ENCODE measurements at places on chromosomes 5 and 9.
A peak's percentile ranks its signal among the peaks of the same experiment; 100 is the strongest.

- no peak for ATAC-seq
Observed at GRCh38 chr9:85040821-85041465, 371.4 kb downstream of the NTRK2 start.

DNA sequence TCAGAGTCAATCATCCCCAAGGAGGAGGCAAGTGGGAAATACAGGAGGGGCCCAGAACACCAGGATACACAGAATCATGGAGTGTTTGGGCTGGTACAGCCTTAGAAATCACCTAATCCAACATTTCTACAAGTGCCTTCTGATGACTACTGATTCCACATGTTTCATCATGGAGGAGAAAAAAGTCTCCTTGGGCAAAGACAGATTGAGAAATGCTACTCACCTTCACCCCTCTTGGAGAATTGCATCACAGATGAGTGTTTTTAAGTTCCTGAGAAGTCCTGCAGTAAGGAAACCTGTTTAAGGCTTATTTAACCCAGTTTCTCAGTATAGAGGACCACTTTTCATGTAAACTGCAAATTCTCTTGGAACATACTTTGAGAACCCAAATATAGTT is 2.2 kb upstream of the SLIT3 start:
- no peak for ATAC-seq

DNA sequence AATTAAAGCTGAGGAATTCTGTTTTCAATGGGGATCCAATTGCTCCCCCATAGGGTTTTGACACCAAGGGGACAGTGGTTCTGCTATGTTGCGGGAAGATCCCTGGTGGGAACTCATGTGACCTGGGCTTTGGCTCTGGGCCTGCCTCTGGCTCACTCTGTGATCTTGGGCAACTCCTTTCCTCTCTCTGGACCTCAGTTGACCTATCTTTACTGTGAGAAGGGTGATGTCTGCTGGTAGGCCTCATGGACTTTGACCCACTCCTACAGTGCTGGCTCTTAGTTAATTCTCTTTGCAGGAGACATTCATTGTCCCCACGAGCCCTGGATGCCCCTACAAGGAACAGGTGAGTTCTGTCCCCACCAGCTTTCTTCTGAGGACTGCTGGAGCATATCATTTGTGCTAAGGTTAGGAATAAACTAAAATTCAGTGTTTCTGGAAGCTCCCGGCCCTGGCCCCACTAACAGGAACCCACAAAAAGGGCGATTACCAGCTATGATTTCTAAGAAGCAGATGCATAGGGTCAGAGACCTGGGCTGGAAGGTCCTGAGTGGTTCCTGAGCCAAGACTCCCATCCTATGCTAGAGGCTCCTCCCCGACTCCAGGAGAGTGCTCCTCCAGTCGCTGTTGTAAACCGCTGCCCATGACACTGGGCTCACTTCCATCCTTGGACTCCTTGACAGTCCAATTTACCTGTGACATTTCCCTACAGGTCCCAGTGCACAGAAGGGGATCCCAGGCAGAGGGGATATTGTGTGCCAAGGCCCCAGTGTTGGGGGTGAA is 218.3 kb downstream of the PAX5 start:
- ATAC-seq, result no peak

DNA sequence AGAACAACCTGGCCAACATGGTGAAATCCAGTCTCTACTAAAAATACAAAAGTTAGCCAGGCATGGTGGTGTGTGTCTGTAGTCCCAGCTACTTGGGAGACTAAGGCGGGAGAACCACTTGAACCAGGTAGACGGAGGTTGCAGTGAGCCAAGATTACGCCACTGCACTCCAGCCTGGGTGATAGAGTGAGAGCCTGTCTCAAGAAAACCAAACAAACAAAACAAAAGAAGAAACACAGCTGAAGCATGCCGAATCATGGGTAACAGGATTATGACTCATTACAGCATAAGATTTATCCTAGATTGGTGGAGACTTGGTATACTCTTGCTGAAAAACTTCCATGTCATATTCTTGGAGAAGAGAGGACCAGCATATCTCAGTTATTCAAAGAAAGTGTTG is 236.7 kb upstream of the CCNH start:
- no peak for ATAC-seq

GRCh38 chr9:14275331-14275730 is 38.6 kb downstream of the NFIB start:
- ATAC-seq, result no peak

- ATAC-seq, result no peak
Observed at GRCh38 chr9:120865176-120865575, 11.8 kb downstream of the PHF19 start.

- no peak for ATAC-seq
Observed at GRCh38 chr9:37209431-37210386, 89.3 kb downstream of the ZCCHC7 start.

DNA sequence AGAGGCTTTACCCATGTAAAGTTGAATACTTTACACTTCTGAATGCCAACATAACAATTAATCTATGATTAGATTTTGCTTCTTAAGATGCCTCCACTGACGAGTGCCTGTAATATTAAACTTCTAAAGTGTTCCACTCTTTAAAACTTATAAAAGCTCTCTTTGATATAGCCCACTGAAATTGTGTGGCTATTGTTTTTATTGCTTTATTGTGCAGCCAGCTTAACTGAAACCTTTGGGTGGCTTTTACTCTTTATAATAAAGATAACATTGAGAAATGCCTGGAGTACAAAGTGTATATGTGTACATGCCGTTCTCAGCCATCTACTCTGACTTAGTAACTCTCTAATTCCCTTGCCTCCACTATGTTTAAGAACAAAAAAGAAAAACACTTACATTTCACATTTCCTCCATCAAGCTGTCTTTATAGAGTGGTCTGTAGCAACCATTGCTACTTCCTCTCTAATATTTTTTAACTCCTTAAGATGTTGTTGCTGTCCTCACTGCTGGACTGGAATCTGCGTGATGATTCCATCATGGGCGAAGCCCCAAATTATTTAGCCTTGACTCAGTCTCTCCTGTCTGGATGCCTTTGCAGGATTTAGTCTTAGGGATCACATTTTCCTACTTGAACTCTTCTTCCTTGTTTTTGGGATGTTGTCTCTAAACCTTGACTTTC is 9.1 kb downstream of the PIK3R1 start:
- ATAC-seq, result no peak

DNA sequence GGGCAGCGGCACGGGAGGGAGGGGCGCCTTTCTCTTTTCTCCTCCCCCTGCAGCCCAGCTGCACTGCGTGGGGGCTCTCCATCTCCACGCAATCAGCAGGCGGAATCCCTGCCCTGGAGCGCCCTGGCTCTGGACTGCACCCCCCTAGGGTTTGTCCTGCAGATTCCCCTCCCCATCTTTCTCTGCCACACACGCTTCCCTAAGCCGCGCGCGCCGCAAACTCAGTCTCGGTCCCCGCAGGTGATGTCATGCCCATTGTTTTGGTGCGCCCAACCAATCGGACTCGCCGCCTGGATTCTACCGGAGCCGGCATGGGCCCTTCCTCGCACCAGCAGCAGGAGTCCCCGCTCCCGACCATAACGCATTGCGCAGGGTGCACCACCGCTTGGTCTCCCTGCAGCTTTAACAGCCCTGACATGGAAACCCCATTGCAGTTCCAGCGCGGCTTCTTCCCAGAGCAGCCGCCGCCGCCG is at the start of gene KCNN2:
TSS of gene KCNN2 (plus strand) at position 347 of the 473 bp plus-strand sequence. CDS start at position 417, 70 bp downstream.
- ATAC-seq, result peak; percentile 53

DNA sequence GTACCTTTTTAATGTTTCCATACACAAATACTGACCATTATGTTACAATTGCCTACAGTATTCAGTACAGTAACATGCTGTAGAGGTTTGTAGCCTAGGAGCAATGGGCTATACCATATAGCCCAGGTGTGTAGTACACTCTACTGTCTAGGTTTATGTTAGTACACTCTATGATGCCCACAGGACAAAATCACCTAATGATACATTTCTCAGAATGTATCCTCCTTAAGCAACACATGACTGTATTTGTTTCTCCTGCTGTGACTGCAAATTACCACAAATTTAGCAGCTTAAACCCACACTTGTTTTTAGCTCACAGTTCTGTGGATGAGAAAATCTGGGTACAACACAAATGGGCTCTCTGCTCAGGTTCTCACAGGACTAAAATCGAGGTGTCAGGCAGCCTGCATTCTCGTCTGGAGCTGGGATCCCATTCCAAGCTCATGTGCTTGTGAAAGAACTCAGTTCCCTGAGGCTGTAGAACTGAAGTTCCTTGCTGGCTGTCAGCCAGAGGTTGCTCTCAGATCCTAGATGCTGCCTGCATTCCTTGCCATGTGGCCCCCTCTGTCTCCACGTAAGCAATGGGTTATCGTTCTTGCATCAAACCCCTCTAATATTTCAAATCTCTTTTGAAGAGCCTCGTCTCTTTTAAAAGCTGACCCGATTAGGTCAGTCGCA is 38.6 kb upstream of the PIK3R1 start:
- ATAC-seq, result no peak

- ATAC-seq, result peak; percentile 84
Observed at GRCh38 chr9:27483576-27483975, 40.5 kb upstream of the IFNK start.

DNA sequence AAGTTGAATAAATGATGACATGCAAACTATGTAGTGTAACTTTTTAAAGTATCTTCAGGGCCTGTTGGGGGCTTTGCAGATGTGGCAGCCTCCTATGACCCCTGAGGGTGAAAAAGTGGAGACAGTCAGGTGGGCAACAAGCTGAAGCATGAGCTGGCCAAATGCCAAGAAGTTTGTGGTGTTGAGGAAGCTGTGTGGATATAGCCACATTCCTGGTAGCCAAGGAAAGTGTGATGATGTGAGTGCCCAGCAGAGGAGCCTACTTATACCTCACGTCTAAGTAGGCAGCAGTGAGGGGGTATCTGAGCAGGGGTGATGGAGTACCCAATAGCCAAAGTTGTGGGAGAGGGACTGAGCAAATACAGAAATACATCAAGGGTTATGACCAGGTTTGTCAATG is 621.2 kb upstream of the CDH6 start:
- no peak for ATAC-seq

GRCh38 chr5:34957857-34958690 is 28.7 kb downstream of the DNAJC21 start:
- no peak for ATAC-seq

- ATAC-seq, result no peak
Observed at GRCh38 chr9:121055642-121056143, 5.6 kb upstream of the C5 start.

- ATAC-seq, result no peak
Observed at GRCh38 chr9:15578714-15579113, 25.9 kb downstream of the CCDC171 start.

GRCh38 chr9:69004836-69005235 is 9.1 kb downstream of the PRKACG start:
- ATAC-seq, result no peak

DNA sequence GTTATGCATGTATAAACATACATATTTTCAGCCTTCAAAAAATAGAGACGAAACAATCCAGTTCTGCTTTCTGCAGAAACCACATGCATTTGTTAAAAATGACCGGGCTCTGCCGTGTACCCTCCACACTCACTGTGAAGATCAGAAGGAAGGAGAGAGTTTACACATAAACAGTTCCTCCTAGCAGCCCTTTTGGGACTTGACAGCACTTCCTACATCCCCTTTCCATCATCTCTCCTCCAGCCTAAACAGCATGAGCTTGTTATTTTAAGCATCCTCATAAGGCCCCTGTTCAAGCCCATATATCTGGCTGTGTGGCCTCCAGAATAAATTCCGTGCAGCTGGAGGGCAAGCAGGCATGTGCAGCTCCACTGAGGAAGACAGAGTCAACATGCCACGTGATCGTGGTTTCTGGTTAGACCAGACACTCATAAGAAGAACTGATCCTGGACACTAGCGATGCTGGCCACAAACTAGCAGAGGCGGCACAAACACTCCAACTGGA is 42.2 kb downstream of the NIPAL4 start:
- ATAC-seq, result peak; percentile 93

DNA sequence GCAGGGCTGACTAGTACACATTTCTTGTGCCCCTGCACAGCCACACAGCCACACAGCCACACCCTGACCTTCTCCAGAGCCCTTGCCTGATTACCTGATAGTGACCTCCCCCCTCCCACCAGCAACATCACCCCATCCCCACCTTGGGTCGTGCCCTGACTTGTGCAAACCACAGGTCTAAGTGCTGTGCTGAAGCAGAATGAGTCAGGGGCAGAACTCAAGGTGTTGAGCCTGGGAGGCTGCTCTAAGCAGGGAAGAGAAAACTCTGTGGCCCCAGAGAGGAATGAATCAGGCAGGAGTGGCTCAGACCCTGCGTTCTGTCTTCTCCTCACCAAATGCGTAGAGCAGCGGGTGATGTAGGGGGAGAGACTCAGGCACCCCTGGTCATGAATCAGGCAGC is 24.3 kb upstream of the FAT2 start:
- ATAC-seq, result no peak

GRCh38 chr5:16049761-16050160 is 129.8 kb downstream of the MARCHF11 start:
- ATAC-seq, result no peak

- no peak for ATAC-seq
Observed at GRCh38 chr5:6744841-6745705, 31.8 kb downstream of the TENT4A start.

- no peak for ATAC-seq
Observed at GRCh38 chr5:140182075-140182711, 7.2 kb downstream of the CYSTM1 start.

- ATAC-seq, result no peak
Observed at GRCh38 chr5:69043655-69043996, 50.2 kb upstream of the SLC30A5 start.

DNA sequence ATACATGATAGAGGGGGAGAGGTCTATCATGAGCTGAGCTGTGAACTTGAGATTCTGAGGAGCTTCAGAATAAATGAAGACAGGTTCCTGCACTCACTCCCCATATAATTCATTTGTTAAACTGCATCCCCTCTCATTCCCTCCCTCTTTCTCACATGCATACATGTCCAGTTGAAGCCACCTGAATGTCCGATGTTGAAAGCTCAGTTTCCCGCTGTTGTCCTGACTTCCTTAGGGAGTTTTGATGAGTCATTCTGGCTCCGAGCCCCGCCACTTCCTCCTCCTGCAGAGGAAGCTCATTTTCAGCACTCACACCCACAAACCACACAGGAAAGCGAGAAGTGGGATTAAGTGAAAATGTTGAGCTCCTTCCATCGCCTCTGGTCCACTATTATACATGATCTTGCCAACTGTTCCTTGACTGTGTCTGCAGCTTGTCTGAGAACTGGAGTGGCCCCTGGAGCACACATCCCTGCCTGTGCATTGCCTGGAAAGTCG is 121.2 kb downstream of the CEMIP2 start:
- ATAC-seq, result no peak

GRCh38 chr9:134546746-134547145 is 94.9 kb upstream of the COL5A1 start:
- no peak for ATAC-seq

All from stimulated activated memory B cell treated with anti-CD40 and anti-IgM and Interleukin-4, amounts not matched to agents 10 μg/mL and 1 μg/mL and 100 μg/mL, for 72 hours (primary cell).